ENCODE measurements at places on chromosomes 5 and 9.
A peak's percentile ranks its signal among the peaks of the same experiment; 100 is the strongest.

GRCh38 chr5:80284720-80285119 is 28.9 kb upstream of the SERINC5 start:
- peak; percentile 47 for DNase-seq

DNA sequence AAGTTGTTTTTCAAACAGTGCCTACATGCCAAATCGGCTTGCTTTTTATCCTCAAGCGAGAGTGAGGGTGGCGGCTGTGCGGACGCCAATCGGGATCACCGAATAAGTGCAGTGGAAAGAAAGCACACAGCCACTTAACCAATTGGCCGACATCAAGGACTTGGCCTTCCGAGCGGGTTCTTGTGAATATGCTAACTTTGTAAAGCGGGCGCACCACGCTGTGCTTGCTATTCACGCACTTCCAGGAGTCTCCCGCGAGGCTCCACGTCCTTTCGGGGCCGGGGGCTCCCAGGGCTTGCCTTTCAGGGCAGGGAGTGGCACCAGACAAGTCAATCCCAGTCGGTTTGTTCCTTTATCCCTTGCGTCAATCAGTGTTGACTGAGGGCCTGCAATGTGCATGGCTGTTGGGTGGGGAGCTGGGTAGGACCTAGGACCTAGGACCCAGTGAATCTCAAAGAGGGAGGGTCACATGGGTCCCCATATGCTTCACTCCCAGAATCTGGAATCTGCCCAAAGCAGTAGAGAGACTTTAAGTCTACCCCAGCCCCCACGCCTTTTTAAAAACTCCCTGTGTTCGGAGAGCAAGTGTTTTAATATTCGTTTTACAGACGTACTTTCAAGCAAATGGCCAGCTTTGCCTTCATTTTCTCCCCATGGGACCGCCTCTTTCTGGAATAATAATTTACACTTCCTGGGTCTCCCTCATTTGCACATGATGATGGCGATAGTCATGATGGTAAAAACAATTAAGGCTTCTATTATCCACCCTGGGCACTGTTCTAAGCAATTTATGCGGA is 2.0 kb upstream of the GCNT4 start:
- no peak for DNase-seq

DNA sequence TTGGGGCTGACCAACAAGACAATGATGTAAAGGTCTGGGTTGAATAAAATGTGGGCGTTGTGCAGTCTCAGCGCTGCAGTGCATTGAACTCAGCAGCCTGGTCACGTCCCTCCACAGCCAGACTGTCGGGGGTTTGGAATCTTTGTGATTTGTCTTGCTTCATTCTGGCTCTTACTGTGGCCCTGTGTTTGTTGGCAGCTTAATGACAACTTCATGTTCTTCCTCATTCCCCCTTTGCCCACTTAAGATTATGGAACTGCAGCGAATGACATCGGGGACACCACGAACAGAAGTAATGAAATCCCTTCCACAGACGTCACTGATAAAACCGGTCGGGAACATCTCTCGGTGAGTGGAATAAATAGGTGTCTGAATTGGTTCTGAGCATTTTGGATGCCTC is 75.2 kb downstream of the NTRK2 start:
- no peak for DNase-seq

GRCh38 chr9:134036130-134036529 is 10.8 kb downstream of the BRD3OS start:
- no peak for DNase-seq

- no peak for DNase-seq
Measured at GRCh38 chr9:93479726-93480125, 26.3 kb upstream of the FAM120AOS start.

DNA sequence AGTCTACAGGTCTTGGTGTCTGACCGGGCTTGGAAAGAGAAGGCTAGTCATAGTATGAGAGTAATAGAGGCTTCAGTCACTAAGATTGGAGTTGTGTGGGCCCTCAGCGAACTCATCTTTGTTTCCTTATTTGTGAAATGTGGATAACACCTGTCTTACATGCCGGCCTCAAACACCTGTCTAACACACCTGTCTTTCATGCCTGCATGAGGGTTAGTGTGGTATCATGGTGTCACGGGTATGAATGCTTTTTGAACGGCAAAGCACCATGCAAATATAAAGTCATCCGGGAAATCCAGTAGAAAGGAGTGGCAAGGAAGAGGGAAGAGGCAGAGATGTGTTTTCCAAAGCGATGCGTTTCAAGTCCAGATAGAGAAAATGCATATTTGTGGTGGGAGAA is 25.5 kb downstream of the GRAMD2B start:
- DNase-seq = no peak

DNA sequence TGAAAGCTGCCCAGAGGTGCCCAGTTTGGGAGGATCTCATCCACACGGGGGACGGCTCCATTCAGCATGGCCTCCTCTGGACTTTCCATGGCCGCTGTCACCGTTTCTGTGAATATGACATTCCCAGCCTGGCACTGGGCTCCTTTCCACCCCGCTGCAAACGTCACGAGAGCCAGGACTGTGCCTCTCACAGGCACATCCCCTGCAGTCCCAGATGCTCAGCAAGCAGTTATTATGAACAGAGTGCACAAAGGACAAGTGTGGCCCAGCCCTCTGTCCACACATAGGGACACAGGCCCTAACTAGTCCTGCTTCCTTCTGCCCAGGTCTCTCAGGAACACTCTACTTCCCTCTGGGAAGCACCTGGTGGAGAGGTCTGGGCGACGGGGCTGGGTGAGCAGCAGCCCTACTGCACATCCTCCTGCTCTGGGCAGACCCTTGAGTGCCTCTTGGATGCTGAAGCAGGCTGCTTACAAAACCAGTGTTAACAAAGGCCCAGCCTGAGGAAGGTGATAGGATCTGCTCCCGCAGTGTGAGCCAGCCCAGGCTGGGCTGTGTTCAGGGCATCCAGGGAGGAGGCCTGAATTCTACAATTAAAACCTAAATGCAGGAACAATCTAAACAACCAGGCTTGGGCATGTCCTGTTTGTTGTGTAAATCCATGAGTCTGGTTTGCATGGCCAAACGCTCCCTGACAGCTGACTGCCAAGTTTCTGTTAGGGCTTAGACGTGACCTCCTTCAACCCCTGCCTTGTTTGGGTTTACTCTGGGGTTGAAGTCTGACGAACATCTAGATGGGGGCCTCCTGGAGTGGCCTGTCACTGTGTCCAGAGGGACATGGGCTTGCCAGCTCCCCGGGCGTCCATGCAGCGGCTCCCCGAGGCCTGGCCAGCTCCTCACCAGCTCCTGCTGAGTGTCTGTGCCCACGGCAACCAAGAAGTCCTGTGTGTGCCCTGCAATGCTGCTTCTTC is 269.8 kb downstream of the GADD45G start:
- DNase-seq = peak; percentile 3

GRCh38 chr5:73447530-73448462 is 781 bp downstream of the FOXD1 start:
- DNase-seq = peak; percentile 64

DNA sequence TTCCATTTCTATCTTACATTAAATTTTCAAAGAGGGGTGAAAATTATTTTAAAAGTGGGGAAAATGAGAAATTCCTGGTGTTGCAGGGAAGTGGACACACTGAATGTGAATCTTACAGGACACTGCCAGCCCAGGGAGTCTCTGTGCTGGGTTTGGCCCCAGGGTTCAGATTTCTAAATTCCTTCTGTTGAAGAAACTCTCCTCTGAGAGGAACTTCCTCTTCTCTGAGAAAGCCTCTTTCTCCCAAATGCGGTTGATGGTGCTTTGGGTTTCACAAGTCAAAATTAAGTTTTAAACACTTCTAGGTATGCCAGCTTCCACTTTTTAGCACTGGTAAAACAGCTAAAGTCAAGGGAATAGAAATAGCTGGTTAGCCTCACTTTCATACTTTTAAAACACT is 317.9 kb upstream of the ITGA1 start:
- DNase-seq = no peak
